ENCODE measurements at places on chromosomes 4 and X.
A peak's percentile ranks its signal among the peaks of the same experiment; 100 is the strongest.

DNA sequence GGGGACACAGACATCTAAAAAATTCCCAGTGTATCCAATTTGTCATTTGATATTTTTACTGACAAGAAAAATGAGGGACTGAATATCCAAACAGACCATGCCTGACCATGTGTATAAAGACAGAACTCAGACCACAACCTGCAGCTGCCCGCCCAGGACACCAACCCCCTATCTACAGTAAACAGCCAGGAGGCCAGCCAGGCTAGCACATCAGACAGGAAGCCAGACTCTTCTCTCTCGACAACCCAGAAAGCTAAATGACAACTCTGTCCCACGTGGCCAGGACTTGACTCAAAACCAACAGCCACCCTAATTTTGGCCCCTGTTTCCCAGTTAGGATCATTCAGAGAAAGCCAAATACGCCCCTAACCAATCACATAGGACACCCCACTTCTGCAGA is 15.1 kb downstream of the AFAP1 start:
- no peak for DNase-seq

- no peak for DNase-seq
Measured at GRCh38 chrX:139825618-139826017, 107.2 kb downstream of the ATP11C start.

- no peak for DNase-seq
Measured at GRCh38 chr4:71184195-71184781, 154.5 kb upstream of the SLC4A4 start.

GRCh38 chrX:132393992-132394391 is 94.8 kb downstream of the MBNL3 start:
- DNase-seq, result no peak

GRCh38 chr4:185787926-185788679 is 23.9 kb downstream of the SORBS2 start:
- no peak for DNase-seq

DNA sequence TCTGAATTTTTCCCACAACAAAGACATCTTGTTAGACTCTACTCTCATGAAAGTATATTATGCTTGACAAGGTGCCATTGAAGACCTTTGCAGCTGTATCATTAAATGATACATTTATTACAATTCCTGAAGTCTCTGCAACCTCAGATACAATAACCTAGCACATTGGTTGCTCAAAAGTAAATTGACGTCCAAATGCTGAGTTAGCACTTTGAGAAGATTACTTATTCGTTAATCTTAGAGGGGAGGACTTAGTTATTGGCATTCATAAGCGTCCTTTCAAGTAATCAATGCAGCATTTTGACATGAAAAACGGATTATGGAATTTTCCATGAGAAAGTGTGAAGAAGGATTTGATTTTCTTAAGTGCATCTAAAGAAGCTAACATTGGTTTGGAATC is 151.6 kb downstream of the ARSF start:
- DNase-seq, result no peak

DNA sequence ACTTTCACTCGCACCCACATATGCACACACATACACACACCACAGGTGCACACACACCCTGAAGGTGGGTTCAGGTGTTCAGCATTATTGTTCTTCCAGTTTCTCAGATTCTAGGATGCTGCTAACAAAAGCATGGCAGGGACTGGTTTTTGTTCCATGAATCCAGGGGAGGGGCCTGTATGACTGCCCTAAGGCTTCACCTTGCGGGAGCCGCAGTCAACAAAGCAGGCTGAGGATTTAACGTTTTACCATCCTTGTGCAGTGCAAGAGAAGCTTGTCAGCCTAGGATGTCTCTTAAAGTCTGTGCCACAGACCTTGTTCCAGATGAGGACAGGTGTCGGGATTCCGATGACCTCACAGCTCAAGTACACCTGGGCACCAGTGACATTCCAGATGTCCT is 61.8 kb downstream of the POLR2B start:
- no peak for DNase-seq

- DNase-seq, result no peak
Measured at GRCh38 chrX:130636277-130636676, 234.5 kb downstream of the RBMX2 start.

- DNase-seq, result no peak
Measured at GRCh38 chrX:20740443-20740842, 473.7 kb upstream of the RPS6KA3 start.

DNA sequence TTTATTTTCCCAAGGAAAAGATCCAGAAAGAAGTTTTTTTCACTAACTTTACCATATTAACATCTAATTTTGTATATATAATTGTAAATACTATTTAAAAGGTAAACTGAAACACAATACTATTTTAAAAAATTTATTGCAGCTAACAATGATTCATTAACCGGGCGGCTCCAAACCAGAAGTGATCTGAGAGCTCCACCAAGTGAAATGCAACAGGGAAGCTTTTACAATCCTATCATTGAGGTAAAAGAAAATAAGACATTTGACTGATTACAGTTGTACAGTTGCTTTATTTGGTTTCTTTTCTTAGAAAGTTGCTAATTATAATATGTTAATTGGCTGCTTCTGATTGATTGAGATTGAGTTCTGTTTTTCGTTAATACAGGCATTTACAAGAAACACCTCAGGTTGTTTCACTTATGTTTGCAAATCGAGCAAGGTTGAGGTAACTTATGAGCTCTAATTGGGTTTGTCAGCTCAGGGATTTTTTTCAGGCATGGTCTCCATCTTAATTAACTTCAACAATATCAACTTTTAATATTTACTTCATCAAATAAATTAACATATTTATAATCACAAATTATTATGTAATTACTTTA is 220.2 kb upstream of the UGT8 start:
- no peak for DNase-seq

DNA sequence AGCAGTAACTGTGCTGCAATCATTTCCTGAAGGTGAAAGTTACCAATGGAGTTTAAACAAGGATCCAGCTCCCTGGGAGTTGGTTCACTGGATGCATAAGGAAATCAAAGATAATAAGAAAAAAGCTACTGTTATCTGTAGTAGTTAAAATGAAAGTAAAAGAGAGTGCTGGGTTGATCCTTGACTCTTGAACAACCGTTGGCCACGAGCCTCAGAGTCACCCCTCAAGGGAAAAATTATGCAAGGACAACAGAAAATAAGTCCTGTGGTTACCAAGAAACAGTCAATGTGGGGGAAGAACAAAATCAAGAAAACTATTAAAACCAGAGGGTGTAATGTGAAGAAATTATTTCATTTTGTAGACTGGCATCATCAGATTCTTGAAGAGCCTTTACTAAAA is 49.7 kb upstream of the DDIT4L start:
- DNase-seq, result no peak

- DNase-seq, result no peak
Measured at GRCh38 chr4:94746746-94747145, 11.0 kb upstream of the BMPR1B start.

DNA sequence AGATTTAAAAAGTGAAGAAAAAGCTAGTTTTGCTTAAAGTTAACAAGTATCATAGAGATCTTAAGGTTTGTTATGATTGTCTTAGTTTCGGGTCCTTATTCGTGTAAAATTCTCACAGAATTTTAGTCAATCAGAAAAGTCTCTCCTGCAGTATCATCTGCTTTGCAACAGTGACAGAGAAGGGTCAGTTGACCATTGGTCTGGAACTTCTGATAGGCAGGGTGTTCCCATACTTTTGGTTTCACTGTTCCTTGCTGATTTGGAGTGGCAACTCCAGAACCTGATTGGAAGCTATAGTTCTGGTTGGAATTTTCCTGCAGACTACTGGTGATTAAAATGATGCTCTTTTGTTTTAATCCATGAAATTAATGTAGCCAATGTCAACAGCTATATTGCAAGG is 1.8 kb downstream of the IL15 start:
- no peak for DNase-seq

GRCh38 chrX:7950865-7951264 is 23.7 kb upstream of the PNPLA4 start:
- DNase-seq, result no peak

GRCh38 chr4:112279882-112280315 is 5.8 kb downstream of the TIFA start:
- no peak for DNase-seq

DNA sequence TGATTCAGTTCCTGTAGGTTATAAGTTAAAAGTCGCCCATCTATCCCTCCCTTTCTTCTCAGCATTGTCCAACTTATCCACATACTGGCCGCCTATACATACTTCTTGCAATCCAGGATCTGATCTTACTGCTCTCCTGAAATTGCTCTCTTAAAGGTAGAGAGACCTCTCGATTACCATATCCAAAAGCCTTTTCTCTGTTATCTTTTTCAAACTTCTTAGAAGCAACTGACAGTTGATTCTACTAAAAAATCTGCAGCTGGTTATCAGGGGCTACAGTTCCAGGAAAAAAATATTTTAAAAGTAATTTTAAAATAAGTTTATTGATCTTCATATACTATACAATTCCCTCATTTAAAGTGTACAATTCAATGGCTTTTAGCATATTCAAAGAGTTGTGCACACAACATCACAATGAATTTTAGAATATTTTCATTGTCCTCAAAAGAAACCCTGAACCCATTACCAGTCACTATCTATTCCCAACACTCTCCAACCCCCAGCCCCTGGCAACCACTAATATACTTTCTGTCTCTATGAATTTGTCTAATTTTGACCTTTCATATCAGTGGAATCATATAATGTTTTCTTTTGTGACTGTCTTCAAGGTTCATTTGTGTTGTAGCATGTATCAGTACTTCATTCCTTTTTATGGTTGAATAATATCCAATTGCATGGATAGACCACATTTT is 102.0 kb downstream of the HDAC8 start:
- DNase-seq, result no peak

DNA sequence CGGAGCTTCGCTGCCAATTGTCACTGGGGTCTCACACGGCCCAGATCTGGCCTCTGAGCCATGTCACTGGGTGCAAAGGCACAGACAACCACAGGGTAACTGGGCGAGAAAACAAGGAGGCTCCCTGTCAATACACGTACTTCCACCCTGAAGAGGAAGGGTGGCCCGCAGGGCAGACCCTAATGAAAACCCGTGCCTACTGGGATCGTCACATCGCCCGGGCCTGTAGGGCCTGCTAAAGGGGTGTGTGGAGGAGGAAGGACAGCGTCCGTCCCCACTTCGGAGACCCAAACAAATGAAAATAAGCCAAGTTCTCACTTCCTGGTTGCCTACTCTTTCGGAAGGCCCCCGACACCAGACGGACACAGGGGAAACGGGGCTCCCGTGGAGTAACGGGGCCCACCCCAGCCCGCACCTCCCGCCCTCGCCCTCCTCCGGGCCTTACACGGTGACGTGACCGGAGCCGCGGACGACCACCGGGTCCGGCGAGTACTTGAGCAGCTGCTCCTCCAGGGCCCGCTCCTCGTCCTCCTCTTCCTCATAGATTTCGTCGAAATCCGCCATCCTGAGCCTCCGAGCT is 578 bp downstream of the CHIC2 start:
- DNase-seq, result peak; percentile 12

DNA sequence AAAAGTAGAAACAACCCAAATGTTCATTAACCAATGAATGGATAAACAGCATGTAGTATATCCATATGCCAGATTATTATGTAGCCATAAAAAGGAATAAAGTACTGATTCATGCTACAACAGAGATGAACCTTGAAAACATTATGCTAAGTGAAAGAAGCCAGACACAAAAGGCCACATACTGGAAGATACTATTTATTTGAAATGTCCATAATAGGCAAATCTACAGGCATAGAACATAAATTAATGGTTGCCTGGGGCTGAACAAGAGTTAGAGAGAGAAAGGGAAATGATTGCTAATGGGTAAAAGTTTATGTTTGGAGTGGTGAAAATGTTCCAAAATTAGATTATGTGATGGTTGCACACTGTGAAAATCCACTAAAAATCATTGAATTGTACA is 44.4 kb downstream of the IL13RA2 start:
- no peak for DNase-seq

- peak; percentile 36 for DNase-seq
Measured at GRCh38 chr4:139556071-139556723, at the start of gene SETD7. Gene SETD7 (minus strand): TSS chr4:139556219. CDS start chr4:139556137, 82 bp downstream.

- DNase-seq, result no peak
Measured at GRCh38 chrX:102580891-102581290, 18.4 kb upstream of the ARMCX5 start.

GRCh38 chr4:52659722-52660261 is 691 bp upstream of the USP46 start:
- no peak for DNase-seq

DNA sequence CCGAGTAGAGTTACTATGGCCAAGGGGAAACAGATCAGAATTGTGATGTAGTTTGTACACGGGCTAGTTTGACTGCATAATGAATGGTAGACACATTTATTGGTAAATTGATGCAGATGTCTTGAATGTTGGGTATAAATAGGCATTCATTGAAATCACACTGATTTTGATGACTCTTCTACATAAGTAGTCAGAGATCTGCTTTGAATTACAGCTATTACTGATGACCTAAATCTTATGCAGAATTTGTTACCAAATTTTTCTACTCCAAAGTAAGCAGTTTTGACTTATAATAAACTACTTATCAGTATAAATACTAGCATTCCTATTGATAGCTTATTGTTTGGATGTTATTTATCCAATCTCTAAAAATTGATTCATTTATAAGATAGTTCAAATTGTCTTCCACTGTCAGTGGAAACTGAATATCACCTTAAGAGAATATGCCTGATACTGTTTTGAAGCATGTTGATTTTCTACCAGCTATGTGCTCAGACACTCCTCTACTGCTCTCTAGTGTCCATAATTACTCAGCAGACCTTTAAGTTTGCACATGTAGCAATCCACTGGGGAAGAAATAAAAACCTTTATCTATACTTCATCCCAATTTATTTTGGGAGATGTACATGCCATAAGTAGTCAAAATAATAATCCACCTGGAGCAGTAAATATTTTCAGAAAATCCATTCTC is 120.3 kb downstream of the RASL11B start:
- no peak for DNase-seq

DNA sequence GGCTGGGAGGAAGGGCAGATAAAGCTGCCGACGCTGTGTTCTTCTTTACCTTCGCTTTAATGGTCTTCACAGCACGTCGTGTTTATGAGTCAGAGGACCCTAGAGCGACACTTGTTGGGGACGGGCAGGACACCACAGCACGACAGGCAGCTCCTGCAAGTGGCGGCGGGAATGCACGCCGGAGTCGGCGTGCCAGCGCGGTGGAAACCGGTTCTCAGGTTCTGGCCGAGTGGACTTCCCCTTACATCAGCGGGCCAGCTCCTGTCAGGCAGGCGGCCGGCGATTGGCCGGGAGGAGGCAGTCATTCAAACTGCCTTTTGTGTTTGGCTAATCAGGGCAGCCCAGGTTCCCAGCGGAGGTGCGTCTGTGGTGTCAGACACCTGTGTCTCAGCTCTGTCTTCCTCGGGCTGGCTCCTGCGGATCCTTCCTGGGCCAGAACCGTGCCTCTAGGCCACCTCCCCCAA is 150.9 kb downstream of the SHROOM3 start:
- DNase-seq, result no peak

DNA sequence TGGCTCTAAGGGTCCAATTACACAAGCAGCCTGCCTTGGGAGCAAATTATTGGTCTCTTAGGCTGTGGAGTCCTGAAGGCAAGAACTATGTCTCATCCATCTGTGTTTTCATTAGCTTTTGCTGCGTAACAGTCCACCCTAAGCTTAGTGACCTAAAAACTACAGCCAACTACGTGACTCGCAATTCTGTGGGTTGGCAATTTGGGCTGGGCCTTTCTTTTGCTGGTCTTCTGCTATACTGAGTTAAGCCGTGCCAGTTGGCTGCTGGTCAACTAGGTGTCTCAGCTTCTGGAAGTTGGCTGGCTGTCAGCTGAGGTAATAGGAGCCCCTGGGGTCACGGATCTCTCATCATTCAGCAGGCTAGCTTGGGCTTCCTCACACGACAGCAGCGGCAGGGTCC is 205.6 kb upstream of the S100G start:
- no peak for DNase-seq

- DNase-seq, result no peak
Measured at GRCh38 chrX:130184857-130185256, 13.1 kb downstream of the RAB33A start.

Data from stimulated activated CD8-positive, alpha-beta memory T cell treated with anti-CD3 and anti-CD28 coated beads, Interleukin-7, amount 100 ng/mL, for 4 hours (primary cell).